ENCODE measurements at places on chromosomes 6 and 20.

- no peak for DNase-seq
Measured at GRCh38 chr6:129755787-129756186, 45.8 kb upstream of the ARHGAP18 start.

DNA sequence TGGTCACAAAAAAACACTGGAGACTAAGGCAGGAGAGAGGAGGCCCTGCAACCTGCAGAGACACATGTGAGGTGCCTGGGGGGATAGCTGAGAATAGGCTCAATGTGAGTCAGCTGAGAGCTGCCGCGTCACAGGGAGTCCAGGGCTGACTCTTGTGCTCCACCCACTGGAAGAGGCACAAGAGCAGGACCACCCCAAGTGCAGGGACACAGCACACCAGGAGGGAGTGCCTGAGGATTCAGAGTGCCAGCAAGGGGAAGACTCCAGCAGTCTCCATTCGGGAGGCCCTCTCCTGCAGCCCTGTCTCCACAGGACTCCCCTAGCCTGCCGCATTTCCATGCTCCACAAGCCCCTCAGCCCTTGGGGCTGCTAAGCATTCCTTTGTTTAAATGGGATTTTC, 105.5 kb downstream of the HUS1B start:
- no peak for DNase-seq

GRCh38 chr6:15160812-15161211, 85.1 kb upstream of the JARID2 start:
- no peak for DNase-seq

DNA sequence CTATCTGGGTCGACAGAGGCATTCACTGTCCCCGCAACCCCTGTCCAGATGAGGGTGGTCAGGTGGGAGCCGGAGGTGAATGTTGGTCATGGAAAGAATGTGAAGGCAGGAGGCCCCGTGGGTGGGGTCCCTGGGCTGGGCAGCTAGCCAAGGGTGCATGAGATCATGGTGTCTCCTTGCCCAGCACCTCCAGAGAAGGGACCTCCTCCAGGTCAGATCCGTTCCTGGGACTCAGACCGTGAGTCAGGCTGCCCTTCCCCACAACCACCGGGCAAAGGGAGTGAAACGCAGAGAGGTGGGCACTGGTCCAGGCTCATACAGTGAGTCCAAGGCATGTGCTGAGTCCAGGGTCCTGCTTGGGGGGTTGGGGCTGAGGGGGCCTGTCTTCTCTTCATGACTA, 3.5 kb downstream of the FOXS1 start:
- DNase-seq, result no peak

All from suppressor macrophage (primary cell).